ENCODE measurements at places on chromosomes 13 and 19. TPM values are rescaled to one million over a fixed set of nuclear protein-coding genes. Genes with fewer than 3 reads are reported as not detected.

Gene NECTIN2
- 10.3 TPM for total RNA-seq

Gene CADM4
- total RNA-seq = 0.38 TPM

Gene PDE4A
- total RNA-seq = 44.9 TPM

DNA sequence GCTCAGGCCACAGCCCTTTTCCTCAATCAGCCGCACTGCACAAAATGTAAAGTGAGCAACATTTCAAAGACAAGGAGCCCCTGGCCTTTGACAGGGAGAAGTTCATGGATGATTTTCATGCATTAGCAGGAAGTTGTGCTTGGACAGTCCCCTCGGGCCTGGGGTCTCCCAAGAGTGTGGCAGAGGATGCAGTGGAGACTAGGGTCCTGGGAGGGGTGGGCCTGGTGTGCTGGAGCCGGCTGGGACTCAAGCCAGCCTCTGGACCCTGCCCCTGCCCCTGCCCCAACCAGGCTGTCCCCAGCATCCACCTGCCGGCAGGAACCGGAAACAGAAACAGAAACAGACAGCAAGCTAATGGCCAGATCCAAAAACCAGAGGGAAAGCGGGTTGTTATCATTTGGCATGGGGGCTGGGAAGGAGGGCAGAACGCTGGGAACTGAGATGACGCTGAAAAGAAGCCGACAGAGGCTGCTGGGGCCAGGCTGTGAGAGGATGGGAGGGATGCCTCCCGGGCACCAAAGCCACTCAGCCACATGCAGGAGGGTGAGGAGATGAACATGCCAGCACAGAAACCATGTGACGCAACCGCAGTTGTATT, 2.3 kb downstream of the GAS6 start:
- H3K36me3 ChIP-seq = no peaks in the 10 kb centered on the region
- H3K27me3 ChIP-seq = peaks cover 23% of the 10 kb centered on the region
- no peak overlapping the region for H3K4me3 ChIP-seq

DNA sequence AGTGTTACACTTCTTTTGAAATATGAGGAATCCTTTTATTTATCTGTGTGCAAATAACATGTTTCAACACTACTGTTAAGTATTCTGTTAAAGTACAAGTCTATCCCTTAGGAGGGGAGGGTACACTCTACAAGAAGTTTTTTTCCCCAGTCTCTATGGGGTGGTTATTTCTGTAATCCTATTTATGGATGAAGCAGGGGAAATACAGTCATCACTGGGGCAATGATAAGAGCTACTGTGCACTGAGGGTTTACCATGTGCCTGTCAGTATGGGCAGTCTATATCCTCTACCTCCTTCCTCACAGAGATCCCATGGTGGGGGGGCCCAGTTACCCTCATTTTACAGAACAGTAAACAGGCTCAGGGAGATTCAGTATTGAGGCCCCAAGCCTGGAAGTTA, 16.6 kb upstream of the TRIM13 start:
- H3K27ac ChIP-seq = no peak overlapping the region
- no peaks in the 10 kb centered on the region for H3K36me3 ChIP-seq
- H3K4me3 ChIP-seq = no peak overlapping the region

DNA sequence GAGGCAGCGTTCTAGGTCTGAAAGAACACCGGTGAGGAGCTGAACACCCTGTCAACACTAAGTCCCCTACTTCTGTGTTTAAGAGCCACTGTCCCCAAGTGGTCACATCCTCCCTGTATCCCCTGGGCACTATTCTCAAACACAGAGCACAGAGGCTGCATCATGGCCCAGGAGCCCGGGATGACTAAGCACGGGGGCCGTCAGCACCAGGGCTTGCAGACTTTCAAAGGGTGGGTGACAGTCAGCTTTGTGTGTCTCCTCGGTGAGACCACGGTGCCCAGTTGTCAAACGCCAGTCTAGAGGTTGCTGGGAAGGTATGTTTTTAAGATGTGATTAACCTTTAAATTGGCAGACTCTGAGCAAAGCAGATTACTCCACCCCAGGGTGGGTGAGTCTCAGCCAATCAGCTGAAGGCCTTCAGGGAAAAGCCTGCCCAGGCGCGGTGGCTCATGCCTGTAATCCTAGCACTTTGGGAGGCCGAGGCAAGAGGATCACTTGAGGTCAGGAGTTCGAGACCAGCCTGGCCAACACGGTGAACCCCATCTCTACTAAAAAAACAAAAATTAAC, 8.0 kb downstream of the MAP2K2 start:
- no peaks in the 10 kb centered on the region for H3K27me3 ChIP-seq
- peak overlapping the region; percentile 59 for H3K27ac ChIP-seq
- peaks cover 38% of the 10 kb centered on the region for H3K36me3 ChIP-seq
- H3K4me3 ChIP-seq = no peak overlapping the region
